Fibroblast of mammary gland (primary cell): ENCODE measurements at places on chromosomes 3 and 15.
A peak's percentile ranks its signal among the peaks of the same experiment; 100 is the strongest.

- no peak for DNase-seq
Measured at GRCh38 chr3:49601358-49602048, 47.2 kb downstream of the BSN start.

DNA sequence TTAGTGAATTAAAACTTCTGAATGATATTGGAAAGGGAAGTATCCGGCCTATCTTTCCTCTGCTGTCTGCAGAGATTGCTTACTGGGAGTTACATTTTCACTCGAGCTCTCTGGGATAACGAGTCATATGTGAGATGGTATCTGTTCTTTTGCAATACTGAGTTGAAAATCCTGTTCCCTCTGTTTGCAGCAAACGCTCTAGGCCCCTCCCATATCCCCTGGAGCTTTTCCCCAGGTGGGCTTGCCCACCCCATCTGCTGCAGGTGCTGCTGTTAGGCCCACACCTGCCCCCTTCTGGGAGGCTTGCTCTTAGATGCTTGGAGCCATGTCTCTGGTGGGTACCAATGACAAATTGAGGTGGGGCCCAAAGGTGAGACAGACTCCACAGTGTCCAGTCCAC, 42.7 kb upstream of the MTMR10 start:
- DNase-seq: peak; percentile 22

DNA sequence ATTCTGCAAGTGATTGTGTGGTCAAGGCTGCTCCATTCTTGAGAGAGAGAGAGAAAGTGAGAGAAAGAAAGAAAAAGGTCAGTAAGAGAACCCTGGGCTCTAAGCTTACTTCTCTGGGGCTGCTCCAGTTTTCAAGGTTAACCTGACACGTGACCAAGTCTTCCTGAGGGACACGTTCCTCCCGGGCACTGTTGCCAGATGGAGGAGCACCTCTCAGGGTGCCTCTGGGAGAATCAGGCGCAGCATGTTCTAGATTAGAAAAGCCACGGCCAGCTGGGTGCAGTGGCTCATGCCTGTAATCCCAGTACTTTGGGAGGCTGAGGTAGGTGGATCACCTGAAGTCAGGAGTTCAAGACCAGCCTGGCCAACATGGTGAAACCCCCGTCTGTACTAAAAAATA, 60.8 kb downstream of the ITGA11 start:
- no peak for DNase-seq

- no peak for DNase-seq
Measured at GRCh38 chr15:99087405-99087943, 17.4 kb upstream of the SYNM start.

DNA sequence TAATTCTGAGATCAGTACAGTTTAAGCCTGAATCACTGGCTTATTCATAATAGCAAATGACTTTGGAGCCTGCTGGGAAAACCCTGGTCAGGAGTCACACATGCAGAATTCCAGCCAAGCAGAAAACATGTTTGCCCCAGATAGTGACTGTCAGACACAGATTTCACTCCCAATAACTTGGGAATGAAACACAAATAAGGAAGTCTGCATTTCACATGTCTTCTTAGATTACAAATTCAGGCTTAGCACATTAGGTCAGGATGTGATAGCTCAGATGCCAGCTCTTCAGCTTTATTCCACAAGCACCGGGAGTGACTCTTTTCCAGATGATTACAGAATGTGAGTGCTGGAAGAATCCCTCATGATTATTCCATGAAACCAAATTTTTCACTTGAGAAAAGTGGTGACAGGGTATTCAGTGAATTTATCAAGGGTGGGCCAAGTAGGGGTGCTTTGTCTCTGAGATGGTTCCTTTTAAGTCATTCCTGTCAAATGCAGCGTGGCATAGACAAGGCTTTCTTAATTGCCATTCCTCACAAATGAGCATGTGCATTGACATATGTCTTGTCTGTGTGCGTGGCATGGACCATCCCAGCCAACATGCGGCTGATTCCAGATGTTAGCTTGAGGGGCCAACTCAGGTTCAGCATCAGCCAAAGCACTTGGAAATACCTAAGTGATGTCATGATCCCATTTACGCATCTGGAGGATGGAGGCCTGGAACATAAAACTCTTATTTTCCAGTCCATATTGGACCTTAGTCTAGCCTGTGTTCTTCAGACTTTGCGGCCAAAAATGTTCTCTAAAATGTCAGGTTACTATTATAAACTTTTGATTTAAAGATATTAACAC, 191.0 kb downstream of the EPHB1 start:
- DNase-seq: peak; percentile 29

DNA sequence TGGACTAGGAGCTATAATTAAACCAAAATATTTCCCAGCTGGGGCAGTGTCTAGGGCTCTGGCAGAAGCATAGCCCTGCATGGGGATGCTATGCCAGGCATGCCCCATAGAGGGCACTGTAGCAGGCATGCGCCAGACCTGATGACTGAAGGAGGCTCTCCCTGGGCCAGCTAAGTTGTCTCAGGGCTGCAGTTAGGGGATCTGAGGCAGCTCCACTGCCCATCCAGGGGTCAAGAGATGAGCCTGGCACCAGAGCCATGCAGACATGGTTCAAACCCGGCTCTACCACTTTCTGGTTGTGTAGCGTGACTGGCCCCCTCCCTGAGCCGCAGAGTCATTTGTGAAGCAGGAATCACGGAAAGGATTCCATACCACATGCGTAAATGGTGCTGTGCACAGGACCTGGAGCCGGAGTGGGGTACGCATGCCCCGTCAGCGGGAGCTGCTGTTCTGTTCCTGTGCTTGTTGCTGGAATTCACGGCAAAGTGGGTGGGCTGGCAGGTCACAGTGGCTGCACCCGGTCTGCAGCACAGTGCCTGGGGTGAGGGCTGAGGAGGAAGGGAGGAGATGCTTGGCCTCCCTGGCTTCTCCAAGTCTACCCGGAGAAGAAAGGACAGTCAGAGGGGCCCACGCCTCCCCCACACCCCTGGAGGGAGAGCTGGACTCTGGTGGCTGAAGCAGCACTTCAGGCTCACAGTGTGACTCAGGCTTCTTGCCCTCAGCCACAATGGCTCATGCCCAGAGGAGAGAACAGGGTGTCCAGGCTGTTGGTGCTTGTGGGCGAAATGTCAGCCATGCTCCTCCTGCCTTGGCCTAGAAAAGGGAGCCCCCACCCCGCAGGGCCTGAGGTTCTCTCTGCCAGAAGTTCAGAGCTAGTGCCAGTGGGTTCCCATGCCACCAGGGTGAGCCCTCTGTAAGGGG, 43.1 kb downstream of the DNASE1L3 start:
- peak; percentile 65 for DNase-seq

DNA sequence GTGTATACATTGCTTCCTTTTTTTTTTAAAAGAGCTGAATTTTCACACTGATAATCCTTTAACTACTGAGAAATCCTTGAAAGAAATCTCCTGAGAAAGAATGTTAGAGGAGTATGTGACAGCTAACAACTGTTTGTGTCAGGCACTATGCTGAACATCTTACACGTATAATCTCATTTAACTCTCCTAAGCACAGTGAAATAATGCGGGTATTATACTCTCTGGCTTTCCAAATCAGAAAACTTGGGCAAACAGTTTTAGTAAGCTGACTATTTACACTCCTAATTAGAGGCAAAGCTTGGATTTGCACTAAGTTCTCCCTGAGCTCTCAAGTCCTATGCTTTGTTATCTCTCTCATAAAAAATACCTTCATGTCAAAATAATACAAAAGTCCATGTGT, 69.3 kb downstream of the SMARCC1 start:
- no peak for DNase-seq

- DNase-seq: peak; percentile 30
Measured at GRCh38 chr3:27658741-27659140, 63.4 kb downstream of the EOMES start.

DNA sequence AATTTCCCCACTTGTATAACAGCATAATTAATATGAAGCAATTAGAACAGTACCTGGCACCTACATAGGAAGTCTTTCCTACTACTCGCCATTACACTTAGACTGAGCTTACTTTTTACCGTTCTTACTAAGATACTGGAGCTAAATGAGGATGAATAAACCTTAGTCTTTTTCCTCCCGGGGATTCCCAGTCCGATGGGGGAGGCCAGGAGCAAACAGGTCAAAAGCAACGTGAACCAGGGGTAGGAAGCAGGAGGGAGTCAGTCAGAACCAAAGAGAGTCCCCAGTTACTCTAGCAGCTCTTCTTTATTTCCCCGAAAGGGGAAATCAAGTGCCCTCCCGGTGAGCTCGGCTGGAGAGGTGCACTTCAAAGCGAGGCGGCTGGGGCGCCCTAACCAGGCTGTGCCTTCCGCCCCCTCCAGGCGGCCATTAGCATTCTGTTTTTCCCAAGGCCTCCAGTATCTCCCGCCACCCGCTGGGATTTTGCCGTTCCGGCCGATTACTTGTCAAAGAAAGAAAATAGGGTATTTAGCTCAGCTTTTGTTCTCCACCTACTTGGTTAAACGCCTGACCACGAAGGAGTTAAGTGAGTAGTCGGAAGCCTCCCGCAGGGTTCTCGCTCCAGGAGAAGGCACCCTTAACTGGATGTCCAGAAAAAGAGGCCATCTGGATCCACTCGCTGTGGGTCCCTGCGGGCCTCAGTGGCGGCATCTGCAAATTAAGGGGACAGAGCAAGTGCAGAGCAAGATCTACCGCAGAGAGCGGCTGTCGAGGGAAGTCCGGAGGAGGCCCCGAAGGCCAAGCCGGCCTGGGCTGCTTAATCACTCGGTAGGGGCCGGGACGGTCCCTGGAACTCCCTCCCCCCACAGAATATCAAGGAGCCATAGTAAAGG, 6.3 kb upstream of the EOMES start:
- DNase-seq: no peak

DNA sequence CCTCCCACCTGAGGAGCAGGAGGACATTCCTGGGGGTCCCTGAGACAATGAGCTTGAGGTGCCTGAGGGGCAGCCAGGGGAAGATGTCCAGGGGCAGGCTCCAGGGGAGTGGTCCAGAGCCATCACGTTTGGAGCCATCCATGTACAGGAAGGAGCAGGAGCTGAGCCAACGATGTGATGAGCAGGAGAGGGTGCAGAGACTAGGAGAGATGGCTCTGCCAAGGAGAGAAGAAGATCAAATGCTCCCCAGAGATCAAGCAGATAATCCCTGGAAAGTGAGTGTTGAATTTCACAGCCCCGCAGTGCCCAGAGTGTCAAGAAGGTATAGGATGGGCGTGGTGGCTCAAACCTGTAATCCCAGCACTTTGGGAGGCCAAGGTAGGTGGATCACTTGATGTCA, 97.8 kb upstream of the HERC1 start:
- DNase-seq: no peak

DNA sequence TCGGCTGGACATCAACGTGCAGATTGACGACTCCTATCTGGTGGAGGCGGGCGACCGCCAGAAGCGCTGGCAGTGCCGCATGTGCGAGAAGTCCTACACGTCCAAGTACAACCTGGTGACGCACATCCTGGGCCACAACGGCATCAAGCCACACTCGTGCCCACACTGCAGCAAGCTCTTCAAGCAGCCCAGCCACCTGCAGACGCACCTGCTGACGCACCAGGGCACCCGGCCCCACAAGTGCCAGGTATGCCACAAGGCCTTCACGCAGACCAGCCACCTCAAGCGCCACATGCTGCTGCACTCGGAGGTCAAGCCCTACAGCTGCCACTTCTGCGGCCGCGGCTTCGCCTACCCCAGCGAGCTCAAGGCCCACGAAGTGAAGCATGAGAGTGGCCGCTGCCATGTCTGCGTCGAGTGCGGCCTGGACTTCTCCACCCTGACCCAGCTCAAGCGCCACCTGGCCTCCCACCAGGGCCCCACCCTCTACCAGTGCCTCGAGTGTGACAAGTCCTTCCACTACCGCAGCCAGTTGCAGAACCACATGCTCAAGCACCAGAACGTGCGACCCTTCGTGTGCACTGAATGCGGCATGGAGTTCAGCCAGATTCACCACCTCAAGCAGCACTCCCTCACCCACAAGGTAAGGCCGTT, 34.2 kb downstream of the IDH2 start:
- no peak for DNase-seq

DNA sequence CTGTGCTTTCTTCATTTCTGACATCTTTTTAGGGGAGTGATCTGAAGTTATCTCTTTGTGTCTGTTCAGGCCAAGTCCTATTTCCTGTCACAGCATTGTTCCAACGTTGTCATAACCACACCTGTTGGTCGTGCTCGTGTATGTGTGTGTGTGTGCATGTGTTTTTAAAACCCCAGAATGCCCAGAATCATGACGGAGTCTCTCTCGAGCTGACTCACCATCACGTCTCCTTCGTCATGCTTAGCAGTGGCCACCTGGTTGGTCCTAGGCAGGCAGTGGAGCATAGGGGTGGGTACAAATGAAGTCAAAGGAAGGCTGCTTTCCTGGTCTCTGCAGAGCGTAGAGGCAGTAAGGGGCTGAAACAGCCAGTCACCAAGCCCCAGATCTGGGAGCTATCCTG, 126.8 kb upstream of the ABHD17C start:
- peak; percentile 67 for DNase-seq

GRCh38 chr3:27079427-27080257, 289.5 kb downstream of the NEK10 start:
- peak; percentile 65 for DNase-seq

- no peak for DNase-seq
Measured at GRCh38 chr15:89329329-89330084, 5.1 kb downstream of the POLG start.

DNA sequence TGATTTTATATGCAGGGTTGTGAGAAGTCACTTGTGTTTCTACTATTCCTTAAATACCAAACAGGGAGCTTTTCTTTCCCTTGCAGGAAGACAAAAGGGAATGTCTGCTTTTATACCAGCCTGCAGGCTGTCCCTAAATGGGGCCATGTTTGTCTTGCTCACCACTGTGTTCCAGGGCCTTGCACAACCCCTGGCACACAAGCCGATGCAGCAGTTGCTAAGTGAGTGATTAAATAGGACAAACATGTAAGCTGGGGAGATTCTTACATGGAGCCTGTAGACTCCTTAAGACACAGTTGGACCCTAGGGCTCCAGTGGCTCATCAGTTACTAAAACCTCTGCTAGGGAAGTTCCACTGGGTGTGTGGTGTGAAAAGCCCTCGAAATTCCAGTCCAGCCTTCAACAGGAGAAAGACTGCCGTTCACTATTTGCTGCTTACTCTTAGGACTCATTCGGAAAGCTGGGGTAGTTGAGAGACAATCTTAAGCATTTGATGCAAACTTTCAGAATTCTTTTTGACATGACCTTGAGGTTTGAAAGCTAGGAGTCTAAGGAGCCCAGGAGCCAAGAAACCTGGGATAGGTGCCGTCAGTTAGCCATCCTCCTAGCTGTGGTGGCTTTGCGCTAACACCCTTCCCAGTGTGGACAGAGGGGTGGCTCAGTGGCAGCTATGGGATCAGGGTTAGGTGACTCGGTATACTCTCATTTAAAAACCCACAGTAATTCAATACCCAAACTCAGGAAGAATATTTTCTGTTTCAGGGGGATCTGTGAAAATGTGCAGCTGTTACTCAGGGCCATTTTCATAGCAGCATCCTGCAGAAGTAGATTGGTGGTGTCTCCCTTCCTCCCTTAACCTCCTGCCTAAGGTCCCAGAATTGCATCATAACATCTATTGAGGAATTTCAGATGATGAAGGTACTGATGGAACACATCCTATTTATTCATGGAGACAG, 39.1 kb downstream of the SYNM start:
- peak; percentile 76 for DNase-seq
